MCF 10A (cell line): ENCODE measurements at places on chromosomes 7 and 10.

- DNase-seq, result no peak
Measured at GRCh38 chr7:2105917-2106316, 126.8 kb downstream of the MAD1L1 start.

- no peak for DNase-seq
Measured at GRCh38 chr7:25835197-25835596, 316.8 kb upstream of the NFE2L3 start.

DNA sequence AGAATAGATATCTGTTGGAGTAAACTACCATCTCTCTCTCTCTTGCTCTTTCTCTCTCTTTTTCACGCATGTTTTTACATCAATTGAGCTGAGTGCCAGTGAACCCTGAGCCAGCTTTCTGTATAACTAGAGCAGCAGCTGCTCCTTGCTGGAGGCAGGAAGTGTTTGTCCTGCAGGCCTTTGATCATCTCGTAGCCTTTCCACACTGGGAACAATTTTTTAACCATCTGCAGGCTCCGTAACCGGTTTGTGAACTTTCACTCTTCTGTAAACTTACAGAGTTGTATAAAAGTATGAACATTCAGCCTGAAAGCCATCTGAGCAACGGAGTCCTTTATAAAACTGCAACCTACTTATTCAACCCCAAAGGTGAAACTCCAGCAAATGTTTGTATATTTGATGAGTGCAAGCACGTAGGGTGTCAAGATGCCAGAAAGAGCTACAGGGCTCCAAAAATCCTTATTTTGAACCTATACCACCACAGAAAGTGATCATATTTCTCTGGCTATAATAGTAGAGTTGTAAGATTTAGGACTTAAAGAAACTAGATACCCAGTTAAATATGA lies 162.8 kb upstream of the NFE2L3 start:
- no peak for DNase-seq

DNA sequence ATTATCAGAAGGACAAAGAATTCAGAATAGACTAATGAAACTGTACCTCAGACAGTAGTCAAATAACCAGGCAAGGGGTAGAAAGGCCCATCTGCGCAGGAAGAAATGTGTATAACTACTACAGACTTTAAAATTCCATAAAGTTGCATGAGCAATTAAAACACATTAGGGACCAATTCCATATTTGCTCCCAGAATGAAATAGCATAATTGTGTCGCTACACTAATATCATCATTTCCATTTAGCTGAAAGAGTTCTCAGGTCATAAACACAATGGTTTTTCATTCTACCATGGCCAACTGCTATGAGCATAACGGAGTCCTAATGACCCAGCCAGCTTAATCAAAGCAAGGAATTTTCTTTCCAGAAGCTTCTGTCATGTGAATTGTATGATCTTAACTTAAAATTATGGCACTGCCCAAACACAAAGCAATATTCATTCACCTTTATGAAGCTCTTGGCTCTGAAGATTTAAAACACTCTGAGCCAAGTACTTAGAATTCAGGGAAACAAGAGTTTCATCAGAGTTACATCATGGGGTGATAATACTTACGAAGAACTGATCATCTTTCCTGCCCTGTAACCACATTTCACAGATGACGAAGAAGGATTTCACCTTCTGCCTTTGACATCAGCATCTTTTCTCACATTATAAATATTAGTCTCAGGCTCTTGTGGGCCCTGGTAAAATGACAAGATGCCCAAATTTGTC lies 98.1 kb upstream of the DOCK1 start:
- no peak for DNase-seq

DNA sequence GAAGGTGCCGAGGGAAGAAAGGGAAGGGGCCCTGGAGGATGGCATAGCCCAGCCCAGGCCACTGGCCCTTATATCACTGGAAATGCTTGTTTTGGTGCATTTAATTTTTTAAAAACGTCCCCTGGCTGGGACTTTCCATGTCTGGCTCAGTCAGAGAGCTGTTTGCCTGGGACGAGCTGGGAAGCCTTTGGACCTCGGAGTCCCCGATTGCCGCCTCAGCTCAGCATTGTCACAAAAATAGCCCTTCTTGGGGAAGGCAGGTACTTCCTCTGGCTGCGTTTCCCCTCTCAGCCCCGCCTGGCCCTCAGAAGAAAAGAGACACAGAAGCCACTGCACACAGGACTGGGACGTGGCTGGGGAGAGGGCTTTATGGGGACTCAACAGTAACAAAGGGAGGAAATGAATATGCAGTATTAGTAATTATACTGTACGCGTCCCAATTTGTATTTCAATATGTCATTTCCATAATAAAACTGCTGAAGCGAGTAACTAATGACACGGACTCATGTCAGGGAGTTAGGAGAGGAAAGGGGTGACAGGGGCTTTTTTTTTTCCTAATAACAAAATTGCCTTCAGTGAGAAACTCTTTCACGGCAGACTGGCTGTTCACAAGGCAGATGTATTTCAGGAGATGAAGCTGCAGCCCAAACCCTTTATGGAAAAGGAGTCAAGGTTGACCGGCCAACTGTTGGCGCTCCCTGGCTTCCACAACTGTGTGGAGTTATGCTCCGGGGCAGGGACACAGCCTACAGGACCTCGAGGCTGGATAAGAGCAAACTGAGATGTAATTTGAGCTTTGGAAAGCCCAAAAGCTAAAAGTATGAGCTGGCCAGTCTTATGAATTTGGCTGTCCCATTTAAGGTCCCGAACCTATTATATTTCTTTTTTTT lies 31.0 kb upstream of the MXI1 start:
- DNase-seq, result no peak

DNA sequence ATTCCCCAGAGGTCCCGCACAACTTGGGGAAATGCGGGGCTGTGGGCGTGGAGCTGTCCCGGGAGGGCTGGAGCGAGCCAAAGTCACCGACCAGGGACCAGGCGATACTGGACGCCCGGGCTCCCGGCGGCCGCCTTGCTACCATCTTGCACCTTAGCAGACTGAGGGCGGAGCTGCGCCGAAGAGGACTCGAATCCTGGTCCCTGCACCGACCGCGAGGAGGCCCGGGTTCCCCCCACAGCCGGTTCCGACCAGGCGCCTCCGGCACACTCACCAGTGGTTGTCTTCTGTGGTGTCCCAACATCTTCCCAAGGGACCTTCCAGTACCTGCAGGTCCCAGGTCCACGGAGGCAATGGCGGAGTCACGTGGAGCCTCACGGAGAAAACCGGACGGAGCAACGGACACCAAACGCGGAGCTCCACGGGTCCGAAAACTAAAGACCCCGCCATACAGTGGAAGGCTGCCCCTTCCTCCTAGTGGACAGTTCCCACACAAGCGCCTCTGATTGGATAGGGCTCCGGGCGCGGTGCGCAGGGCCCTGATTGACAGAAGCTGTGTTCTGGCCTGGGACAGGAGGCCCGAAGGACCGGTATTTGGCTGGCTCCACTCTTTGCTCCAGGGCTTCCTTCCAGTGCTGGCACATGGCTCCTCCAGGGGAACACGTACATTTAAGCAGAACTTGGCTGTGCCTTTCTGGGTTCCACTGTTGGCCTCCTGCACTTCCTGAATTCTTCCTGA lies 124.6 kb upstream of the ZNF479 start:
- DNase-seq, result no peak

- DNase-seq, result no peak
Measured at GRCh38 chr7:135729230-135729629, 1.2 kb upstream of the SLC13A4 start.

- no peak for DNase-seq
Measured at GRCh38 chr7:15905251-15906040, 219.0 kb upstream of the MEOX2 start.

GRCh38 chr7:147472556-147472955 lies 1118.0 kb upstream of the C7orf33 start:
- DNase-seq, result no peak

- DNase-seq, result no peak
Measured at GRCh38 chr10:133139551-133140065, 20.4 kb upstream of the KNDC1 start.

GRCh38 chr7:157554393-157555238 lies 217.8 kb downstream of the DNAJB6 start:
- no peak for DNase-seq

GRCh38 chr7:3207387-3207902 lies 93.6 kb upstream of the SDK1 start:
- DNase-seq, result no peak

DNA sequence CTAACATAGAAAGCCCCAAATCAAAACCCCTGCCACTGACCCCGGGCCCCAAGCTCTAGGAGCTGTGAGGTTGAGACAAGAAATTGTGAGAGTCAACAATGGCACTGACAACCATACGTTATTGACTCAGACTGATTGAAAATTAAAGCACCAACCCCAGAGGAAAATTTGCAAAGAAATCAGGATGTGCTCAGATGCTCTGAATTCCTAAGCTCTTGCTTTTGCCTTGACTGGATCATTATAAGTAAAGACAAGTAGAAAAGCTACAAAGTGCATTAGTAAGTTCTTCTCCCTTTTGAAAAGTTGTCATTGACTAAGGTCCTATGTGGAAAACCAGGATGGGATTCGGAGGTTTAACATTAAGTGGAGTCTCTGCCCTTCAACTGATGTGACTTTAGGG lies 130.2 kb downstream of the SAMD9 start:
- DNase-seq, result no peak

GRCh38 chr7:150356265-150356897 lies 12.2 kb upstream of the REPIN1 start:
- DNase-seq, result peak; percentile 41

- DNase-seq, result no peak
Measured at GRCh38 chr7:114941692-114942091, 19.8 kb downstream of the MDFIC start.

DNA sequence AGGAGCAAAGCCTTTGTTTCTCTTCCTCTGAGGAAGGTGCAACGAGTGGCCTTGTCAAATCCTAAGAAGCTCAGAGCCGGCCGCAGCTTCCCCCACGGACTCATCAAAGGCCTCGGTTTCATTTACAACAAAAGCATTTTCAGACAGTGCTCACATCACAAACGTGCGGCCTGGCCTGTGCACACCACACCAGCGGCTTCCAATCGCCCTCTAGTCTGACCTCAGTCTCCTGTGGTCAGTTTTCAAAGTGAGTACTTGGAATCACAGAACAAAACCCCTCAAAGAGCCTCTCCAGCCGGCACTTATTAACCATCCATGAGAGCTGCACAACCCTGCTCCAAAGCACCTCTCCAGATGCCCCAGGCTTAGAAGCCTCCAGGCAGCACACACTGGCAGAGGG lies 3.3 kb downstream of the RADIL start:
- DNase-seq, result no peak

DNA sequence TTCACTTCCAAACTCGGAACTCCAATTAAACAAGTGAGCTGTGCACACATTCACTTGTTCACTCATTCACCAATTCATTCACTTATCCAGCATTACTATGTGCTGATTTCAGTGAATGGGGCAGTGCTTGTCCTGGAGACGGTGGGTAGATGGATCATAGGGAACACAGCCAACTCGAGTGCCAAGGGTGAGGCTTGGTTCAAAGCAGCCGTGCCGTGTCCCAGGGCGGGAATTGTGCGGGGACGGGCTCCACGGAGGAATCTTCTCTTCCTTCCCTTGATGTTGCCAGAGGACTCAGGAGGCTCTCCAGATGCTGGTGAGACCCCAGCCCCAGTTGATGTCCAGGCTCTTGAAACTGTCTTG lies 2.9 kb downstream of the SH2D4B start:
- no peak for DNase-seq

GRCh38 chr7:117673839-117674238 lies 194.0 kb downstream of the CFTR start:
- peak; percentile 37 for DNase-seq

DNA sequence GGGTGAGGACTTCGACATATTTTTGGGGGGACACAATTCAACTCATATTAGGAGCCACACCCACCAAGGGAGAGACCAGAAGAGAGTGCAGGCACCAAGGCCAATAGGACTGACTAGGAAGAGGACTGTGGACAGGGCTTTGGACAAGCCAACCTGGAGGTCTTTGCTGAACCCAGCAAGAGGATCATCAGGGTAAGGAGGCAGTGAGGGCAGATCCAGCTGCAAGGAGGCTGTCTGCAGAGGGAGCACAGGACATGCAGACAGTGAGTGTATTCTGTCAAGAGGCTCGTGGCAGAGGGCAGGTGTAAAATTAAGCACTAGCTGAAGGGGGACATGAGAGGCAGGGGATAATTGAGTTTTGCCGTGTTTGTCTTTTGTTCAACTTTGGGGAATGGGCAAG lies 83.4 kb upstream of the MGMT start:
- no peak for DNase-seq

GRCh38 chr7:14073988-14074387 lies 84.5 kb upstream of the ETV1 start:
- DNase-seq, result no peak

- DNase-seq, result no peak
Measured at GRCh38 chr10:105284476-105285215, 643.6 kb downstream of the SORCS3 start.

DNA sequence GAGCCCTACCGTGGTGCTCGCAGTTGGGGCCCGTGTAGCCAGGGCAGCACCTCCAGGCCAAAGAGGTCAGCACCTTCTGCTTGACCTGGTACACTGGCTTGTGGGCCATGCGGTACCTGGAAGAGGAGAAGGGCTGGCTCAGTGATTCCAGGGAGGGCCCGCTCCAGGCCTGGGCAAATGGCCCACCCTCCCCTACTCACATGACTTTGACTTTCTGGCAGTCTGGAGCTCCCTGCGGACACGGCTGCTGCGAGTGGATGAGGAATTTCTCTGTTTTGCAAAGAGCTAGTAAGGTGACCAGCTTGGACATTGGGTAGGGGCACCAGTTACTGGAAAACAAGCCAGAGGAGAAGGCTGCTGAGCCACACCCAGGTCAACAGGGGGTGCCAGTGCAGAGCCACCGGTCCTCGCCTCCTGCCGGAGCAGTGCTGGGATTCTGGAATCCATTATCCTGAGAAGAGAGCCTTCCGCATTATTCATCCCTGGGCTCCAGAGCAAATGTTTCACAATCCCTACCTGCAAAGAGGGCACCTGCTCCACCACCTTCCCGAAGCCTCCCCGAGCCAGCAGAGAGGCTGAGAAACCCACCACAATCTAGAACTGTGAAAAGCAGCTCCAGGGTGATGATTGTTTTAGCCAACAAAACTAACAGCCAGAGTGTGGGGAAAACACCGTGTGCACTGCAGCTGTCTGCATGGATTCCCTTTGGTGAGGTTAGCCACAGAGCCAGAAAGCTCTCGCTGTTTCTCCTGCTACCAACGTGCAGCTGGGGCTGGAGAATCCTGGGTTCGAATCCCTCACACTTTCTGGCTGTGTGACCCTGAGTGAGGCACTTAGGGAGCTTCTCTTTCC lies 11.8 kb downstream of the MMRN2 start:
- peak; percentile 78 for DNase-seq

- DNase-seq, result no peak
Measured at GRCh38 chr10:93160140-93160539, 86.4 kb downstream of the CYP26A1 start.

DNA sequence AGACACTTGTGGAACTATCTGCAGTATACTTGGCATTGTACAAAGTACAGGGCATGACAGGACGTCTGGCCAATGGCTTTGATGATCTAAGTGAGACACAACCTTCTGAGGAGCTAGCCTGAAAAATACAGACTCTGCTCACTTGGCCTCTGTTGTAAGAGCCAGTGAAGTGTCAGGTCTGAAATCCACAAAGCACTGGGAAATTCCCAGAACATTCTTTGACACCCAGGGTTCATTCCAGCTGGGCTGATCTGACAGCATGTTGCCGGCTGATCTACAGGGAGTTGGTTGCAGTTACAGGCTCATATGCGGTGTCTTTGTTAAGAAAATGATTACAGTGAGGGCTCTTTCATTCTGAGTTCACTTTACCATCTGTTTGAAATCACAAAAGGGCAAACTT lies 354.6 kb downstream of the PHF14 start:
- no peak for DNase-seq
